NCI-H1930 (cell line): ENCODE measurements at places on chromosomes 6 and 20.

DNA sequence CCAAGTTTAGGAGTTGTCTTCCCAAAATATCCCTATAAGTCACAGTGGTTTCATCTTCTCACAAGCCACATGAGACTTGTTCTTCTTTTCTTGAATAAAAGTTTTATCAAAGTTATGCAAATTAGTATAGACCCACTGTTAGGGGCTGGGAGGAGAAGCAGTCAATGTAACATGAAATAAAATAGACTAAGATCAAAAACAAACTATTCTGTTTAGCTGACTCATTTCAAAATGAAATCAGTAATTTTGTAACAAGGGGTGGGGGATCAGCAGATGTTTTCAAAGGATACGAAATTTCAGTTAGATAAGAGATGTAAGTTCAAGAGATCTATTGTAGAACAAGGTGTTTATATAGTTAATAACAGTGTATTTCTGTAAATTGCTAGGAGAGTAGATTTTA is 339.6 kb upstream of the PRDM1 start:
- no peak for DNase-seq

DNA sequence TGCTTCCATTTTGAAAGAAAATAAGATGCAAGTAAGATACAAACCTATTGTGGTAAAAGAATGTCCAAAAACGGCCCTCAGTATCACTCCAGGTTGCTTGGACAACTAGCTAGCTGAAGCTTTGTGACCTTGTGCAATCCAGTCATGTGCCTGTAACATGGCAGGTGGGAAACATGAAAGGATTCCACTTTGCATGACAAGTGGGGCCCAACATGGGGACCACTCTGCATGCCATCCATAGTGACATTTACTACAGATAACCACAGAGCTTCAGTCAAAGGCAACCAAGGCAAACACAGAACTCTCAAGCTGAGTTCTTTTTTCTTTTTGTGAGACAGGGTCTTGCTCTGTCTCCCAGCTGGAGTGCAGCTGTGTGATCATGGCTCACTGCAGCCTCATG is 15.8 kb upstream of the FBXO9 start:
- DNase-seq, result no peak

DNA sequence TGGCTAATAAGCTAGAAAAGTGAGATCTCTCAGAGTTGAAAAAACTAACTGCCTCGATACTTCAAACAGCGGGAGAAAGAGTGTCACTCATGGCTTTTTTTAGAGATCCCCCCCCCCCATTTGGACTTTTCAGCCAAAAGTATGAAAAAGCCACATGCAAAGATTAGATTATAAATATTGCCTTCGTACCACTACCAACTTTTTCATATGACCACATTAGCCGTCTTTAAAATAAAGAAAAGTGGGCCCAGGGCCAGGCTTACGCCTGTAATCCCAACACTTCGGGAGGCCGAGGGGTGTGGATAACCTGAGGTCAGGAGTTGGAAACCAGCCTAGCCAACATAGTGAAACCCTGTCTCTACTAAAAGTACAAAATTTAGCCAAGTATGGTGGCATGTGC is 4.4 kb downstream of the PGK2 start:
- DNase-seq, result no peak

GRCh38 chr6:43304361-43304760 is 4.3 kb downstream of the CRIP3 start:
- no peak for DNase-seq

DNA sequence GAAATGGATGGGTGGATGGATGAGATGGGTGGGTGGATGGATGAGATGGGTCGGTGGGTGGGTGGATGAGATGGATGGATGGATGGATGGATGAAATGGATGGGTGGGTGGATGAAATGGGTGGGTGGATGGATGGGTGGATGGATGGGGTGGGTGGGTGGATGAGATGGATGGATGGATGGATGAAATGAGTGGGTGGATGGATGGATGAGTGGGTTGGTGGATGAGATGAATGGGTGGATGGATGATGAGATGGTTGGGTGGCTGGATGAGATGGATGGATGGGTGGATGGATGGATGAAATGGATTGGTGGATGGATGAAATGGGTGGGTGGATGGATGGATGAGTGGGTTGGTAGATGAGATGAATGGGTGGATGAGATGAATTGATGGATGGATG is 35.7 kb downstream of the THBS2 start:
- DNase-seq, result no peak

GRCh38 chr6:113855500-113856374 is 1.4 kb upstream of the MARCKS start:
- peak; percentile 39 for DNase-seq

DNA sequence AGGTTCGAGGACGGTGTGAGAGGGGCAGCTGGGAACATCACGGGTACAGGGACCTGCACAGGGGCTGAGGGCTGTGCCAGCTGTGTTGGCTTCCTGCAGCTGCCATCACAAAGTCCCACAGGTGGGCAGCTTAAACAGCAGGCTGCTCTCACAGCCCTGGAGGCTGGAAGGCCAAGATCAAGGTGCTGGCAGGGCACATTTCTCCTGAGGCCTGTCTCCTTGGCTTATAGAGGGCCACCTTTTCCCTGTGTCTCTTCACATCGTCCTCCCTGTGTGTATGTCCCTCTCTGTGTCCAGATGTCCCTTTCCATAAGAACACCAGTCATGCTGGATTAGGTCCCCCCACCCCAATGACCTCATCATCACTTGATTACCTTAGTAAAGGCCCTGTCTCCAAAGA is 15.1 kb upstream of the MPC1 start:
- no peak for DNase-seq

GRCh38 chr6:155418017-155418761 is 37.5 kb downstream of the NOX3 start:
- no peak for DNase-seq

DNA sequence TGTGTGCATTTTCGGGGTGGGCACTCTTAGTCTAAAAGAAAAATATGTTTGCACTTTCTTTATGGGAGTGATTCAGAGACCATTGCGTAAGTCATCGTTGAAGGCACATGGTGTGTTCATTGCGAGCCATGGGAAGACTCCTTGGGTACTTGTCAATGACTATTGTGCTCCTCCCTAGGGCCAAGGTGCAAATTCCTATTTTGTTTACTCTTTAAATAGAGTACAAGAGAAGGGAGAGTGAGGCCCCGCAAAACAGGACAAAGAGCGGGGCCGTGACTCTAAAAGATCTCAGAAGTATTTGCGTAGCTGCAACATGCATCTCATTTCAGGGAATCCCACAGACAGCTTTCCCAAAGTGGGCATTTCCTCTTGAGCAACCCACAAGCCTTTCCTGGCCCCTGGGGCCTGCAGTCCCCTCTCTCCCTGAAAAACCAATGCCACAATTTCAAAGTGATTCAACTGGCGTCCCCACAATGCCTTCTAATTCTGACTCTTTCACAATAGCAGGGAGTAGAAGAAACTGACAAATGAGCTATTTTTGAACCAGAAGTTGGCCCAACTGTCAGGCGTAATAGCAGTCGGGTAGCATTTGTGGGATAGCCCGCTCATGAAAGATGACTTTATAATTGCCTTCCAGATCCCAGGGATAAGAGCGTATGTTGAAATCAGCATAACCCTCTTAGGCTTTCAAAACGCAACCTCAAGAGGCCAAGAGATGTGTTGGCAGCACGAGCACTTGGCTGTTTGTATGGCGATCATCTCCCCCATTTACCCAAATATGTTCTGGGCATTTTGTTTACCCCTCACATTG is 277.9 kb upstream of the BMP2 start:
- DNase-seq, result no peak

- no peak for DNase-seq
Observed at GRCh38 chr6:21138336-21139069, 455.0 kb upstream of the SOX4 start.

DNA sequence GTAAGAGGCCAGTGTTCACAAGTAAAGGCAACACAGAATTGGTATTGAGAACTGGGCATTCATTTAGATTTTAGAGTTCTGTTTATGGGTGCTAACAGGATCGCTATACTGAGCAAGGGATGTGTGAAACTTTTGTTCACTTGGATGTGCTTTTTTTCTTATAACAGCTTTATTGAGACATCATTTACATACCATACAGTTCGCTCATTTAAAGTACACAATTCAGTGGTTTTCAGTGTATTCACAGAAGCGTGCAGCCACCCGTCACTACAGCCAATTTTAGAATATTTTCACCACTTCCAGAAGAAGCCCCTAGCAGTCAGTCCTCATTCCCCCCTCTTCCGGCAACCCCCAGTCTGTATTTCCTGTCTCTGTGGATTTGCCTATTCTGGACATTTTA is 48.7 kb downstream of the GFRA4 start:
- no peak for DNase-seq
